Stimulated activated CD8-positive, alpha-beta memory T cell treated with anti-CD3 and anti-CD28 coated beads, Interleukin-7, amount 100 ng/mL, for 1 hour (primary cell): ENCODE measurements at places on chromosomes 1 and 21.

DNA sequence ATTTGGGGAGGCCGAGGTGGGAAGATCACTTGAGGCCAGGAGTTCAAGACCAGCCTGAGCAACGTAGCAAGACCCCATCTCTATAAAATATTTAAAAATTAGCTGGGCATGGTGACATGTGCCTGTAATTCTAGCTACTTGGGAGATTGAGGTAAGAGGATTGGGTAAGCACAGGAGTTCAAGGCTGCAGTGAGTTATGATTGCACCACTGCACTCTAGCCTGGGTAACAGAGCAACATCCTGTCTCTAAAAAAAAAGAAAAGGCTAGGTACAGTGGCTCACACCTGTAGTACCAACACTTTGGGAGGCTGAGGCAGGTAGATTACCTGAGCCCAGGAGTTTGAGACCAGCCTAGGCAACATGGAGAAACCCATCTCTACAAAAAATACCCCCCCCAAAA is 35.7 kb upstream of the RCC1 start:
- no peak for DNase-seq

GRCh38 chr1:95437011-95437410 is 203.0 kb downstream of the RWDD3 start:
- DNase-seq = no peak

DNA sequence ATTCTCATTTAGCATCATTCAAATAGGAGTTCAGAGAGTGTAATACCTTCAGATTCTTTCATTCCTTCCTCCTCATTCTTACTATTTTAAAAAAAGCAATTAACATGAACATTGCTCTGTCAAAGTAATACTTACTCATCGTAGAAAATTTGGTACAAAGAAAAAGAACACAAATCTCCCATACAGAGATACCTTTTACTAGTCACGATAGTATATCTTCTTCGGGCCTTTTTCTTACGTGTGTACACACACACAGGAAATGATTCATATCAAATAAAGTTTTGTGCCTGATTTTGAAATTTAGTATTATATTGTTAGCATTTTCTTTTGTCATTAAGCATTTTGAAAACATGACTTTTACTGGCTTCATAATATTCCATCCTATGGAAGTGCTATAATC is 52.9 kb downstream of the NCF2 start:
- no peak for DNase-seq

- no peak for DNase-seq
These were observed 224.8 kb upstream of the KCNK2 start for GRCh38 chr1:214857716-214858115.

DNA sequence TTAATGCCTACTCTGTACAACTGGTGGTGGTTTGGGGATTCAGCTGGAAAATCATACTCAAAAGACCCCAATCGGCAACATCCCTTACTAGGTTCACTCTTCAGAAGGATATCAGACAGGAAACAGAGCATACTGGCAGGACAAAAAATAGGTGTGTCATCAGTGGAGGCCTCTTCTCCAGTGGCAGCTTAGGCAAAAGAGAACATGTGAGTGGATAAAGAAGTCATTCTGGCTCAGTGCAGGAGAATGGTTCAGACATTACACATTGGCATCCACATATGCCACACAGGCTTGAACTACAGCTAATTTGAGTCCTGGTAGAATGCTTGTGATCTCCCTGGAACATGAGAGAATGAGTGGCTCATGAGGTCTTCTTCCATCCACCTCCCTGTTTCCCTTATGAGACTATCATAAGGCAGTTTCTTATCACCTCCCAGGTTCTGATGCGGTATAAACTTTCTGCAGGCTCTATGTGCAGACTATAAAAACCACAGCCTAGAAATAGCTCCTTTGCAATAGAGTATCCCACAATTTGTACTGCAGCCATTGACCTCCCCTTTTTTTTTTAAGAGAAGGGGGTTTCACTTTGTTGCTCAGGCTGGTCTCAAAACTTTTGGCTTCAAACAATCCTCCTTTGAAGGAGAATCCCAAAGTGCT is 24.7 kb downstream of the VAMP4 start:
- no peak for DNase-seq

DNA sequence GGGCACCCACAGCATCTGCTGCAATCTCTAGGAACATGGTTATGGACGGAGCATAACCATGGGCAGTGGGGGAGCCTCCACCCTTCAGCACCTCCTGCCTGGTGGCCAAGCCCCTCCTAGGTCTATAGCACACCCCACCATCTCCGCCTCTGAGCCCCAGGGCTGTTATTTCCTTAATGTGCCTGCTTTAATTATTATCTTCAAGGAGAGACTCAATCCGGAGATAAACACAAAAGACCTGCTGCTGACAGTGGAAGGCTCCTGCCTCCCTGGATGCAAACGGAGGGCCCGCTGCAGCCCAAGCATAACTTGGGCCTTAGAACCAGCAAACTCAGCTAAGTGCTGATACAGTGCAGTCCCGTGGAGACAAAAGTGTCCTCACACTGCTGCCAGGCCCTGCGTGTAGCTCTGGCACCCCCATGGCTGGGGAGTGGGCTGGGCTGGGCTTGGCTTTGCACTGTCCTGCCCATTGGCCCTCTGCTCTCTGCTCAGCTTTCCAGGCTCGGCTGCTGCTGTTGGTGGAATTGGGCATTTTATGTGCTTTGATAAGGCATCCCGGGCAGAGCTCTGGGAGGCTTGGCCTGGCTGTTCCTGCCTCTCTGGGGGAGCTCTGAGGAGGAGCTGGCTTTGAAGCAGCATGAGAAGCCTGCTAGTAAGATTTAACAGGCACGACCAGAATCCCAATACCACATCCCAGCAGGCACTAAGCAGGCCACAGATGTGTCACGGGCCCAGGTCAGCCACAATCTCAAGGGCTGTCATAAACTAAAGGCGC is 620.2 kb downstream of the PTPRU start:
- DNase-seq = no peak

DNA sequence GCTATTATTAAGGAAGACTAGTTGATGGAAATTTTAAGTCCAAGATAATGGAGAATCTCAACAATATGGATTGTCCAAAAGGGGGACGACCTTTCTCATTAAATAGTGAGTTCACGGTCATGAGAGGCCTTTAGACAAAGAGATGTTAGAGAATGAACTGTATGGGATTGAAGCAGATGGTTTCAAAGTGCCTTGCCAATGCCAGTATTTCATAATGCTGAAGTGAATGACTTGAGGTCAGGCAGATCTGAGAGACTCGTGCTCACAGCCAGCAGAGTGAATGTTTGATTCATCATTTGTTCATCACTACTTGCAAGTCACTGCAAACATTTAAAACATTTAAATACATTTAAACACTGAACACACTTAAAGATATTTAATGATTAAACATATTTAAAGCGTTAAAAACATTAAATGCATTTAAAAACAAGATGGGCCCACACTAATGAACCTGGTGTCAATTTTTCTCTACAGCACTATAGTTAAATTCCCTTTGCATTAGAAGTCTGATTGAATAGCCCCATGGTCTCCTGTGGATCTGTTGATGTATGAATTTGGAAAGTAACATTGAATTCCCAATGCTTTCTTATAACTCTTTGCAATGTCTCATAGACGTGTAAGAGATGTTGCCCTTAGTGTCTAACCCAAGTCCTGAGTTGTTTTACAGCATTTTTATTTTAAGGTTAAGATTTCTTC is 80.7 kb downstream of the TGFB2 start:
- DNase-seq = no peak
